ENCODE measurements at places on chromosomes 5 and 9.

GRCh38 chr9:107337676-107338590 lies 54.9 kb downstream of the RAD23B start:
- DNase-seq = no peak

DNA sequence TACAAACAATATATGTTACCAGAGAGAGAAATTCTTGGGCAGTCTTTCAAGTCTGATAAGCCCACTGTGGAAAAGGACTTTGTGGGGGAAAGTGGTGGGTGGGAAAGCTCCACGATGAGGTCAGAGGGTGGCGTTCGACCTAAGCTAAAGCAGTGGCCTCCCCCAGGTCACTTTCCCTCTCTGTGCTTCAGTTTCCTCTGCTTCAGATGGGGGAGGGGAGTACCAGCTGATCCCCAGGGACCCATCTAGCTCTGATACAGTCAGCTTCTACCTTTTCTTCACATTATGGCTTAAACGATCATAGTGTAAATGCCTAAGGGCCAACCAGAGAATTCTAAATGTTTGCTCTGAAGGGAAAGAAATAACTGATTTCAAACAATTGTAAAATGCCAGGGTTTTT lies 36.6 kb upstream of the ARSB start:
- no peak for DNase-seq

DNA sequence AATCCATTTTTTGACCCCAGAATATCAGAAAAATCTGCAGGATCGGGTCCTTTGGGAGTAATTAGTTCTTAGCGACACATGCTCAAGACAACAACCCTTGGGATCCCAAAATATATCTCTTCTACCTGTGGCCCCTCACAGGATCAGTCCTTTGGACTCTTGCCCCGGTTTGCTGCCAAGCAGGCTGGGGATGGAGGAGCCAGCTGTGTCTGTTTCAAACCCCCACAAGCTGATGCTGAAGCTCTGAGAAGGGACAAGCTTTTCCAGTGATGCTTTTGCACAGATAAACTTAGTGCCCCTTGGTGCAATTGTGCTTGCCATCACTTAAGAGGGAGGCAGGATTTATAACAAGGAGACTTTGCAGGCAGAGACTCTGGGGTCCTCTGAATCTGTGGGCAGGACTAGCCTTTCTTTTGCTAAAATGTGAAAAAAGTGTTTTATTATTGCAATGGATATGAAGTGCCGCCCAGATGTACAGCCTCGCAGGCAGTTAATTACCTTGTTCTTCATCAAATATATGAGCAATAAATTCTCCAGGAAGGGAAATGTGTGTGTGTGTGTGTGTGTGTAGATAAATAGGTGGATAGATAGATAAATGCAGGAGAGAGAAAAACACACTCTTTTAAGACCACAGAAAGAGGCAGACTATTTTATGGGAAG lies 9.6 kb upstream of the LHX2 start:
- no peak for DNase-seq

- DNase-seq = no peak
These were observed 34.2 kb upstream of the GOLGA1 start for GRCh38 chr9:124975131-124975530.

DNA sequence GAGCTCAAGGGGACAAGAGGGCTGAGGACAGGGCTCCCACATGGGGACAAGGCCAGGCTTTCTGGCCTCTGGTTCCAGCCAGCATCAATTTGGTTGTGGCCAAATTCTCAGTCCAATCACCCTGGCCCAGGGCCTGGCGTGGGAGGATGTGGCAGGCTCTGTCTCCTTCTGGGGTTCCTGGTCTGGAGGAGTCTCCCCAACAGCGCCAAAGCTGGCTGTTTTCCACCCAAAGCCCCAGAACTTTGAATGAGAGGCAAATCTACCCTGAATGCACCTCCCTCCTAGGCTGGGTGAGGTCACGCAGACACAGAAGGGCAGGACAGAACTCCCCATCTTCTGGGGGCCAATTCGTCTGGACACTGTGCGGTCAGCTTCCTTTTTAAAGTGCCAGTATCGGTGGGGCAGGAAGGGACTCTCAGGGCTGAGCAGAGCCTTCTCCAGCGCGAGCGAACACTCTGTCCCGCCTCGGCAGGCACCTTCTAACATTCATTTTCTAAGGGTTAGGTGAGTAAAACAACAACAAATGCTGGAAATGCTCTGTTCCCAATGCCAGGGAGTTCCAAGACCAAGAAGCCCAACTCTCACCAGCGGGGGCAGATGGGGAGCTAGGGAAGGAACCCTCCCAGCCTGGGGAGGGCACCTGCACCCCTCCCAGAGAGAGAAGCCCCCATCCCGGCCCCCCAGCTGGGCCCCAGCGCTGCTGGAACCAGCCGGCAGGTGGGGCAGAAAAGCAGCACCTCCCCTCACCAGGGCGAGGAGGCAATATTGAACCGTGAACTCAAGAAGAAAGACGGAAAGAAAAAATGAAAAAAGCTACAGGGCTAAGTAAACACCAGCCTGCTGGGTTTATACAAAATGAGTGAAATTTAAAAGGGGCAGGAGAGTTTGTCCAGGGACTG lies 3.7 kb upstream of the DPM2 start:
- no peak for DNase-seq

- no peak for DNase-seq
These were observed 90.9 kb upstream of the LMX1B start for GRCh38 chr9:126522612-126523356.
